ENCODE measurements at places on chromosomes 6 and 20.
A peak's percentile ranks its signal among the peaks of the same experiment; 100 is the strongest.

- no peak for DNase-seq
Measured at GRCh38 chr20:20428067-20428466, 60.2 kb downstream of the INSM1 start.

GRCh38 chr6:71238351-71238750, 50.3 kb upstream of the OGFRL1 start:
- DNase-seq = peak; percentile 50

DNA sequence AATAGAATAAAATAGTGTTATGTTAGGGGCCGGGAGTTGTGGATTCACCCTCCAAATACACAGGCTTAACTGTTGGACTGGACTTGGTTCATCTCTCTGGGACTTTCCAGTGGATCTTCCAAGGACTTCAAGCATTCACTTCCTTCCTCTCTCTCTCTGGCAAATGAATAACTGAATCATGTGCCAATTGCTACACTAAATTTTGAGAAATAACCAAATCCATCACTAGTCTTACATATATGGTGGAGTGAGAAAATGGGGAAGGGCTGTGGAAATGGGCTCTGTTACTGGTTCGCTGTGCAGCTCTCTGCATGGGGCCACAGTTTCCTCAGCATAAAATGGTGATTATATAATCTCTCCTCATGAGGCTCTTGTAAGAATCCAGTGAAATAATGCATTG, 6.8 kb upstream of the KIAA1755 start:
- DNase-seq = no peak

DNA sequence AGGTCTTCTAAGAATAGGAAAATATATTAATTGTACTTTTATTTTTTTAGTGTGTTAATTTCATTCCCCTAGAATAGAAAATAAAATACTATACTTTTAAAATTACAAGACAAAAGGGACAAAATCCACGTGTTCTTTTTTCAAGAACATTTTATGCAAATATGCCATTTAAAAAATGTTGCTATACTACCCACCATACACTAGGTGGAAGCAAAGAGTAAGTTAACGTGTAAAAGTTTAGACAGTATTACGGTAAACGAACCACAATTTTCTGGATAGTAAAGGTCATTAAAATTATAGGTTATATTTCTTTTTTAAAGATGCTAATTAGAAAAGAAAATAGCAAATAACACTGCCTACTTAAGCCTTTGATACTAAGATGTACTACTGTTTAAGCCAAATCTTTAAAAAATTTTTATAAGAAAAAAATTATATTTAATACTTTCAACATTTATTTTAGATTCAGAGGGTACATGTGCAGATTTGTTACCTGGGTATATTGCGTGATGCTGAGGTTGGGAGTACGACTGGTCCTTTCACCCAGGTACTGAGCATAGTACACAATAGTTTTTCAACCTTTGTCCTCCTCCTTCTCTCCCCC, 287.6 kb downstream of the PHF3 start:
- DNase-seq = peak; percentile 39

- no peak for DNase-seq
Measured at GRCh38 chr6:132725947-132726607, 12.2 kb upstream of the VNN1 start.

DNA sequence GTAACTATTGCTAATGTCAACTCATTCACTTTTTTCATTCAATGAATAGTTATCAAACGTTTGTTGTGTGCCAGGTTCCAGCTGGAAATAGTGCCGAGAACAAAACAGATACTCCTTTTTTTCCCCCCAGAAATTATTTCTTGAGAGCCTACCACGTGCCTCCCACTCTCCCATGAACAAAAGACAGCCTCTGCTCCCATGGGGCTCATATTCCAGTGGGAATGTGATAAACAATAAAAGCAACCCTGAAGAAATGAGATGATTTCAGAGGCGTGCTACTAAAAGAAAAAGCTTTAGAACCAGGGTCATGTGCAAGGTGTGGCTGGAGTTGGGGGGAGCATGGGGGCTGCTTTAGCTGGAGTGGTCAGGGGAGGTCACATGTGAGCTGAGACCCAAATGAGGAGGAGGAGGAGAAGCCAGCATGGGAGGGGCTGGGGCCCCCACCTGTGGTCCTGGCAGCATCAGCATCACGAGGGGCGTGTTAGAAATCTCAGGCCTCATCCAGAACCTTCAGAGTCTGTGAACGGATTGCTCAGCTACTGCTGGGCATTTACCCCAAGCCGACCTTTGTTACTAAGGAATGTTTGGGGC, 157.4 kb downstream of the EYA2 start:
- DNase-seq = no peak

DNA sequence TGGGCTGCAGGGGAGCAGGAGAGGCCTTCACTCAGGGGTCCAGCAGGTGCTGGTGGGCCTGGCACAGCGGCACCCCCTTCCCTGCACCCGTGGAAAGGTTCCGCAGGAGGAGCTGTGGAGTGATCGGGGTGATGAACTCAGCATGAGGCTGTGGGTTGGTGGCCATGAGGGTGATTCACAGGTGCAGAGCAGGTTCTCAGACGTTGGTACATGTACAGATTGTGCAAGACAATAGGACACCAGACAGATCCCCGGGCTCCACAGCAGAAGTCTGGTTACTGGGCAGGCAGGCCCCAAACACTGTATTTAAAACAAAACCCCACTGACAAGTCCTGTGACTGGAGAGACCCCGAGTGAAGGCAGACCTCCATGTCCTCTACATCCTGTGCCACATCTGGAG, 151.6 kb upstream of the CDH4 start:
- DNase-seq = no peak

DNA sequence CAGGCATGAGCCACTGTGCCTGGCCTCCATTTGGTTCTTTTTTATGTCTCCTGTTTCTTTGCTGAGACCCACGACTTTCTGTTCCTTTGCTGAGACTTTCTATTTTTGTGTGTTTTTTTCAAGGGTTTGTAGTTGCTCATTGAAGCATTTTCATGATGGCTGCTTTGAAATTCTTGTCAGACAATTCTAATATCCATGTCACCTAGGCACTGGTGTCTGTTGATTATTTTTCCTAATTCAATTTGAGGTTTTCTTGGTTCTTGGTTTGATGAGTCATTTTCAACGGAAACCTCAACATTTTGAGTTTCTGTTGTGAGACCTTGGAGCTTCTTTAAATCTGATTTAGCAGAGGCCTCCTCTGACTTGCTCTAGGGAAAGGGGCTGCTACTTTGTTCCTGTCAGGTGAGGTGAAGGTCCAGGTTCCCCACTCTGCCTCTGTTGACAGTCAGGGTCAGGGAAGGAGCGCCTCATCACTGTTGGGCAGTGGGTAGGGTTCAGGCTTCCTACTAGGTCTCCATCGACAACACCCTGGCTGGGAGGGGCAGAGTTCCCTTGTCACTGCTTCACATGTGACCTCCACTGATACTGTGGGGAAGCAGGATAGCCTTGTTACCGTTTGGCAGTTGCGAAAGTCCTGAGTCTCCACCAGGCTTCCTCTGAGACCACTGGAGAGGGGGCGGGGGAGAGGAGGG, 67.2 kb upstream of the RNF24 start:
- DNase-seq = peak; percentile 72

GRCh38 chr20:60271597-60271996, 313.4 kb downstream of the CDH26 start:
- no peak for DNase-seq

DNA sequence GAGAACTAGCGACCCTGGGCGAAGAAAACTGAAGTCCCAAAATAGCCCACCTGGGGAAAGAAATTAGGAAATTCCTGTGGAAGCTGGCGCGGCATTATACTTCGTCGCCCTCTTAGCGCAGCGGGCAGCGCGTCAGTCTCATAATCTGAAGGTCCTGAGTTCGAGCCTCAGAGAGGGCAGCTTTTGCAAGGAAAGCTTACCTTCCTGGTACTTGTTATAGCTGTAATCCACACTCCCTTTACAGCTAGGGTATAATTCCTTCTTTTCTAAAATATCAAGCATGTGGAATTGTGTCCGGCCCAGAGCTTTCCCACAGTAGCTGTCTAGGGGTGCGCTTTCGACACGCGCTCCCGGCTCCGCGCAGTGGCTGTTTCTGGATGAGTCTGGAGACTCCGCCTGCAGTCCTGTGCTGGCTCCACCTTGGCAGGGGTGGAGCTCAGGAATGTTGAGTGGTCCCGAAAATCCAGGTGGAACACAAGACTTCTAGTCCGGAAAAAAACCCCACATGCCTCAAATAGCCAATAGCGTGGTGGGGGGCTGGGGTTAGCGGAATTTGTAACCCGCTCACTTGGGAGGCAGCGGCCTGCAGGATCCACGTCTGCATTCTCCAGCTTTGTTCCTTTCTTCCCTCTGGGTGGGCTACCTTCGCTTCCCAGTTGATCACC, 83.7 kb upstream of the ZNF322 start:
- DNase-seq = peak; percentile 57

GRCh38 chr6:118709859-118710350, 58.5 kb upstream of the CEP85L start:
- DNase-seq = peak; percentile 80

DNA sequence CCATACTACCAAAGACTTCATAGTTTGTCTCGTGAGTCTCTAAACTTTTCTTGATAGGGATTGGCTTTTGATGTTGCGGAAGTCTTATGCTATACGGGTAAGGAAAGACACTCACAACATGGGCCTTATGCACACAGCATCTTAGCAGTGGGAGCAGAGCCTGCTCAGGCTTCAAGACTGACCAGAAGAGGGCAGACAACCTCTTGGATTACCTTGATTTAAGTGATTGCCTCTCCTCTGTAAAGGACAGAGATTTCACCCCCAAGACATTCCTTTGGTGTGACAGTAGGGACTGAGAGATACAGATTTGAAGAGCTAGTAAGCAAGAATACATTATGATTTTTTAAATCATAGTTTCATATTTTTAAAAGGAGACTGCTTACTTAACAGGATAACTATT, 71.0 kb upstream of the SAMD3 start:
- DNase-seq = peak; percentile 80

DNA sequence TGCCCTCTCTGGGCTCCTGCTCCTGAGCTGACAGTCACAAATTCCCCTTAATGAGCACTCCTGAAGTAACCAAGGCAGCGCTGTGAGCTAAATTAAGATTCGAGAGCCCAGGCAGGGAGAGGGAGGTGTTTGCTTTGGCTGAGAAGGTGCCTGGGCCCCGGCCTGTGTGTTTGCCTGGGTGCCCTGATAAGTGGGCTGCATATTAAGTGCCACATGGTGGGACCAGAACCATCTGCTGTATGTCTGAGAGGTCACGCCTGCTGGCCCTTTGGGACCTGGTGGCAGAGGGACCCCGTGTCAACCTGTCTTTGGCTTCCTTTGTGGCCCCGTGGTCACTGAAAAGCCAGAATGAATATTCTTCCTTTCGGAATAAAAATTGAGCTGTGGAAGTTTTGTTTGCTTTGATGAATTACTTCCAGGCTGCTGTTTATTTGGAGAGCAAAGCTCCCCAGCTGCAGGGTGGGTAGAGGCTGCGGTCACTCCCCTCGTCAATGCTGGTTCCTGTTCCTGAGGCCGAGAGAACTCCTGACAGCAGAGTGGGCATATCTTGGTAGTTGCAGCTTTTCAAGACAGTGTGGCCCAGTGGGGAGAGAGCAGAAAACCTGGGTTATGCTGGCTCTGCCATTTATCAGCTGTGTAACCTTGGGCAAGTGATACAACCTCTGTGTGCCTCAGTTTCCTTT, 17.5 kb upstream of the KCNK16 start:
- DNase-seq = no peak

DNA sequence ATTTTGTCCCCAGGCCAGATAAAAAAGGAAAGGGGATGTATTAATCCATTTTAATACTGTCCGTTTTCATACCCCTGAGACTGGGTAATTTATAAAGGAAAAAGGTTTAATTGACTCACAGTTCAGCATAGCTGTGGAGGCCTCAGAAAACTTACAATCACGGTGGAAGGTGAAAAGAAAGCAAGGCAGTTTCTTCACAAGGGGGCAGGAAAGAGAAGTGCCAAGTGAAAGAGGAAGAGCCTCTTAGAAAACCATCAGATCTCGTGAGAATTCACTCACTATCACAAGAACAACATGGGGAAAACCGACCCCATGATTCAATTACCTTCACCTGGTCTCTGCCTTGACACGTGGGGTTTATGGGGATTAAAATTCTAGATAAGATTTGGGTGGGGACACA, 152.5 kb downstream of the IBTK start:
- DNase-seq = no peak

- peak; percentile 98 for DNase-seq
Measured at GRCh38 chr6:19159089-19159488, 678.1 kb upstream of the ID4 start.

DNA sequence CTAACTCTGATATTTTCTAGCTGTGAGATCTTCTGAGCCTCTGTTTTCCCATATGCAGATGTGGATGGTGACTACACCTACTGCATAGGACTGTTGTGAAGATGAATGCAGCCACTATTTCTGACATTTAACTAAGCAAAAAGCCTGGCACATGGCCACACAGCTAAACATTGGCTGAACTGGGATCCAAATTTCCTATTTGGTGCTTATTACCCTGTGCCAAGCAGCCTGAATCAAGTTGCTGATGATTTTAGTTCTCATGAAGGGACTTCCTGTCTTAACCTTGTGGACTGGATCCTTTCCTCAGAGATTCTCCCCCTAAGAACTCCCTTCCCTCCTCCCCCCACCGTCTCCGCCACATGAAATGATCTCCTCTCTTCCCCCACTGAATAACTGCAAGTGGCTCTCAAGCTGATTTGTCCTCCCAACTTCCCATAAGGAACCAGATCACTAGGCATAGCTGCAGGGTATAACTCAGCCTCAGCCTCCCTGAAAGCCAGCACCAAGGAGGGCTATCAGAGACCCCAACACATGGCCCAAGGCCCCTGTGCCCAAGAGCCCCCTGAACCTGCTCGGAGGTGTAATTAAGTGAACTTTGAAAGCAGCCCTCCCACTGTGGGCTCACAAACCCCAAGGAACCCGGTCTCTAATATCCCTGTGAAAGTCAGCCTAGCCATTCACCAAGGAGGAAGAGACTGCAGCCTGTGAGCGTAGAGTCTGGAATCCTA, 55.7 kb downstream of the MAFB start:
- DNase-seq = no peak

GRCh38 chr6:106102034-106102433, 15.9 kb downstream of the PRDM1 start:
- DNase-seq = no peak

DNA sequence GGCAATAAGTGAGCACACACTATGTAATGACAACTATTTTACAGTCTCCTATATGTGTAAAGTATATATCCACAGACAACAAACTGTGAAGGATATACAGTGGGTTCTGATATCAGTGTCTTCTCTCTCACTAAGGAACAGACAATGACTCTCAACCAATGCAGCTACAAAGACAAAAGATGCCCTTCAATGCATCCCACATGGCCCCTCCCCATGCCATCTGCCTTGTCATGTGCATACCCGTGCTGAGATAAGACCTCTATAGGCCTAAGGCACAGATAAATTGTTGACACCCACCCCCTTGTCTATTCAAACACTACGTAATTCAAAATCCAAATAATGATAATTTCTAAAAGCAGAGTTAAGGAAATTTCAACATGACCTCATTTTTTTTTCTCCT, 1123.5 kb upstream of the MAP3K7 start:
- no peak for DNase-seq

DNA sequence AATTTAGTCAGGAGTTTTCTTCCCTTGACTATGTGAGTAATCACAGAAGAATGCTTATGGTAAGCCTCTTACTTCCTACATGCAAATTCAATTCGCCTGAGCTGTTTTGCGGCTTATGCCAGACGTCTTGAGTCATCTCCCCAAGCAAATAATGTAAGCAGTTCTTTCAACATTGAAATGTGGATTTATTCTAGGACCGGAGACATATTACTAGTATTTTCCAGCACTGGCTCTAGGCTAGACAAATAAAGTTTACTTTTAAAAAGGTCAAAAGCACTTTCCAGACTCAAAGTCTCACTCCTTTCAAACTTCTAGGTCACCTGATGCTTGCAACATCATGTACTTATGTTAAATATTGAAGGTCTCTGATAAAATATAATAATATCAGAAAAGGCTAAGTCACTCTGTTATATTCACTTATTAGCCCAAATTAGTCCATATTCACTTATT, 38.1 kb upstream of the NOX3 start:
- peak; percentile 100 for DNase-seq

All from fibroblast of skin of back (primary cell).